HT-29 (cell line): ENCODE measurements at places on chromosomes 16 and 17.

DNA sequence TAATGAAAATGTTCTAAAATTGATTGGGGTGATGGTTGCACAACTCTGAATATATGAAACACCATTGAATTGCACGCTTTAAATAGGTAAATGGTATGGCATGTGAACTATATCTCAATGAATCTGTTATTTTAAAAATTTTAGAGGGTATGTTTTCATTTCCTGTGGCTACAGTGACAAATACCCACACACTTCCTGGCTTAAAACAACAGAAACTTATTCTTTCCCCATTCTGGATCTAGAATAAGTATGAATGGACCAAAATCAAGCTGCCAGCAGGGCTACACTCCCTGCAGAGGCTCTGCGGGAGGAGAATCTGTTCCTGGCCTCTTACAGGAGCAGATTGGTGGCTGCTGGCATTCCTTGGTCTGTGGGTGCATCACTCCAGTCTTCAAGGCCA is 11.3 kb upstream of the PECAM1 start:
- no peak for DNase-seq

DNA sequence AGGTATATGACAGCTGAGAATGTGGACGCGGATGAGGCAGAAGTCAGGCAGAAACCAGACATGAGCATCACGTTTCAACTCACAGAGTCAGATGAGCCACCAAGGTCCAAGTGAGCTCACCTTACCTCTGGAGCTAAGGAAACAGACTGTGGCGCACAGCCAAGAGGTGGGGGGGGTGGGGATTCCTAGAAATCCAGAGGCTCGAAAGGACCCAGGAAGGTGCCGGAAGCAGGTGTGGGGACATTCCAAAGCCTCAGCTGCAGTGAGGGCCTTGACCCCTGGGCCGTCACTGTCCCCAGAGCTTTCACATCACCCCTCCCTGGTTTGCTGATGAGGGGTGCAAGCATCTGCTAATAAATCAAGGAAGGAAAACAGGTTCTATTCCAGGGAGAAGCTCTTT is 29.3 kb upstream of the RCVRN start:
- DNase-seq = no peak

DNA sequence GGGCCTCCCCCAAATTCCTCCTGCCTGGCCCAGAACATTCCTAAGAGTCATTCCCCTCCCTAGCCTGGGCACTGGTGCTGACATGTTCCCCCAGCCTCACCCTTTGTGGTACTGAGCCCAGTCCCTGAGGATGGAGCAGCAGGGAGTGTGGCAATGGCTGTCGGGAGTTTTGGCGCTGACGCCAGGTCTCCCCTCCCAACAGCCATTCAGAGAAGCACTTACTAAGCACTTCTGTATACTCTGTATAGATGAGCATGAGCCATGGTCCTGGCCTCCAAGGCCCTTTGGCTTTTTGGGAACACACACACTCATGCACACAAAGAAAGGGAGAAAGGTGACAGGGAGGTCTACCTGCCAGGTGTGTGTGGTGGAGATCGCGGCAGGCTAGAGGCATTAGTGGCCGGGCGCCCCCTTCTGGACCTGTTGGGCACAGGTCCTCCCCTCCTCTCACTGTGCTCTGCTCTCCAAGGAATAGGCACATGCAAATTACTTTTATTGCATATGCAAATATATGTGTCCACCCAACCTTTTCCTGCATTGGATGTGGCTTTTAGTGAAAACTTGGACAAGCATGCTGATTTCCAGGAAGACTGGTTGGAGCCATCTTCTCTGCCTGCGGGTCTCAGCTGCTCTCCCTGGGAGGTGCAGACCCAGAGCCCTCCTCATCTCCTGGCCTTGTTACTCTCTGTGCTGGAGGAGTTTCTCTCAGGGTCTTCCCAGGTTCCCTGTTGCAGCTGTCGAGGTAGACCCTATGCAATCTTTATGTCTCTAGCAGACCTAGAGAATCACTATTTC is 17.4 kb upstream of the C17orf107 start:
- peak; percentile 74 for DNase-seq

DNA sequence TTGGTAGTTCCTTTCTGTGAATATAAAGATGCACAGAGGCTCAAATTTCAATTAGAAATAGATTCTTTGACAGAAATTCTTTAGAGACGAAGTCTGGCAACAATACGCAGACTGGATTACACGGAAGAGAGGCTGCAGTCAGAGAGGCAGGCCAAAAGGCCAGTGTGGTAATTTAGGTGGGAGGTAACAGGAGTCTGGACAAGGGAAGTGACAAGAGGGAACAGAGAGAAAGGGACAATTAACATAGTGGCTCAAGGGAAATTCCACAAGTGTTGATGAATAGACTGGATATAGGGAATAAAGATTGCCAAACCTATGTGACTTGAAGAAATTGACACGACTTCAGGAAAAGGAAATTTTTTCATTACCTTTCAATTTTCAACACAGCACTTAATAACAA is 54.6 kb downstream of the STX8 start:
- DNase-seq = no peak

GRCh38 chr16:83935005-83935857 is 17.8 kb upstream of the OSGIN1 start:
- no peak for DNase-seq

DNA sequence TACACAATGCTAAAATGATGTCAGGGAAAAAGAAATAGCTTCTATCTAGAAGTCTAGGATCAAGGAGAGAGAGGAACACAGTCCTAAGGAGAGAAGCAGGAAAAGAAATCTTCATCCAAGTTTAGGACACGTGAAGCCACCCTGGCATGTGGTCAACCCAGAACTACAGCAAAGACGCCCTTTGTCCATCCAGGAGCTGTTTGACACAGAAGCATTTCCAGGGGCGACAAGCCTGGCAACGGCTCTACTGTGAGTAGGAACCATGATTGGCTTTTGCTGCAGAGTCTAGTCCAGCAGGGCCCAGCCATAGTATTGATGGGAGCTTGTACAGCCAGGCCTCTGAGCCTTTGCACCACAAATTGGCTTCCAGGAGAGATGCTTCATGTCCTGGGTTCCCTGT is 185.4 kb upstream of the RPL38 start:
- DNase-seq = no peak

DNA sequence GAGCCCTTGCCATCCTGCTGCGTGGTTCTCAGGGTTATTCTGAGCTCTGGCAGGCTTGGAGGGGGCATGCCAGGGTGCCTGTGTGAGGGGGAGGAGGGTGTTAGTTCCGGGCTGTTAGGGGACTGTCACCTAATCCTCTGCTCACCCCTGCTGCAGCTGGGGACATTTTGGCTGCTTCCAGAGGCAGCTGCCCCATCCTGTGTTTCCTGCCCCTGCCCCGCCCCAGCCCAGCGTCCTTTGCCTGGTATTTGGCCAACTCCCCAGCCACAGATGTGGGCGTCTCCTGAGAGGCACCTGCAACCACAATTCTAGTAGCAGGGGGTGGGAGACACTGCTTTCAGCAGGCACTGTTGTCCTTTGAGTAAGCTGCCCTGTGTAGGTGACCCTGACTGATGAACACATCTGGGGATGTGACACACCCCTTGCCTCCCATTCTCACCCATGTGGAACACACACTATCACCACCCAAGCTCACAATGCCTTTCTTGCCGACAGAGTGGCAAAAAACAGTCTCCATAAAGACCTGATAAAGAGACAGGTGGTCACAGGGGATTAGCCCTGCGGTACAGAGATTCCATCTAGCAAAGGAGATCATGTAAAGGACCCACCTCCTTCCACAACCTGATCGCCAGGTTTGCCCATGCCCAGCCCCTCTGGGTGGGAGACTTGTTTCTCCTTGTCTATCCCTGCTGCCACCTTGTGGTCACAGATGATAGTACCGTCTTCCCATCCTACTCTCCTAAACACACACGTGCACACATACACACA is at the start of gene CHRNE:
Gene CHRNE, minus strand, starts transcription at position 48 of the 768 bp plus-strand sequence. Its CDS starts 35 bp downstream, at position 13.
- DNase-seq = peak; percentile 82

GRCh38 chr16:5649762-5650743 is 552.5 kb upstream of the EEF2KMT start:
- DNase-seq = no peak

DNA sequence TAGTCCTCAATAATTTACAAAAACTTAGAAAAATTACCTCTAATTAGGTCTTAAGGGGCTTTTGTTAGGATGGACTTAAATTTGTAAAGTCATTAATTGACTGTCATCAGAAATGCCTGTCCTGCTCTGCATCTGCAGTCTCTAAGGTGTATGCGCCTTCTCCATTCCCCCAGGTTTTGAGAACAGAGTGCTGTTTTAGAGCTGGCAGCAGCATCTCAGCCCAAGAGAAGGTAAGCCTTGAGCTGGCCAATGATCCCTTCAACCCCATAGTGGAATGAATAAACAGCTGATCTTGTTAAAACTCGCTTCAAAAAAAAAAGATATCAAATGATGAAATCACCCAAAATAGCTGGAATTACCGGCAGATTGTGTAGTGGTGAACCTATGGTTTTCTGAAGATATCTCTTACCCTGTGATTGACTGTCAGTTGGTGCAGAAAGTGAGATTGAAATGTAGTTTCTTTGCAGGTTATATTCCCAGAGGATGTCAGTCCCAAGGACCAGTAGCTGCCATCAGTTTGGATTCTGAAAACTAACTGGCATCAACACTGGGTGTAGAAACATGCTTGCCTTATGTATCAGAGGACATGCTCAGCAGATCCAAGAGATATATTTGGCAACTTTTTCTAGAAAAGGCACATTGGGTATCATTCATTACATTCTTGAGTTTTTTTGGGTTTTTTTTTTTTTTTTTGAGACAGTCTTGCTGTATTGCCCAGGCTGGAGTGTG is 25.7 kb downstream of the TRPV2 start:
- no peak for DNase-seq

- no peak for DNase-seq
Observed at GRCh38 chr16:19757026-19757425, 39.0 kb downstream of the IQCK start.

DNA sequence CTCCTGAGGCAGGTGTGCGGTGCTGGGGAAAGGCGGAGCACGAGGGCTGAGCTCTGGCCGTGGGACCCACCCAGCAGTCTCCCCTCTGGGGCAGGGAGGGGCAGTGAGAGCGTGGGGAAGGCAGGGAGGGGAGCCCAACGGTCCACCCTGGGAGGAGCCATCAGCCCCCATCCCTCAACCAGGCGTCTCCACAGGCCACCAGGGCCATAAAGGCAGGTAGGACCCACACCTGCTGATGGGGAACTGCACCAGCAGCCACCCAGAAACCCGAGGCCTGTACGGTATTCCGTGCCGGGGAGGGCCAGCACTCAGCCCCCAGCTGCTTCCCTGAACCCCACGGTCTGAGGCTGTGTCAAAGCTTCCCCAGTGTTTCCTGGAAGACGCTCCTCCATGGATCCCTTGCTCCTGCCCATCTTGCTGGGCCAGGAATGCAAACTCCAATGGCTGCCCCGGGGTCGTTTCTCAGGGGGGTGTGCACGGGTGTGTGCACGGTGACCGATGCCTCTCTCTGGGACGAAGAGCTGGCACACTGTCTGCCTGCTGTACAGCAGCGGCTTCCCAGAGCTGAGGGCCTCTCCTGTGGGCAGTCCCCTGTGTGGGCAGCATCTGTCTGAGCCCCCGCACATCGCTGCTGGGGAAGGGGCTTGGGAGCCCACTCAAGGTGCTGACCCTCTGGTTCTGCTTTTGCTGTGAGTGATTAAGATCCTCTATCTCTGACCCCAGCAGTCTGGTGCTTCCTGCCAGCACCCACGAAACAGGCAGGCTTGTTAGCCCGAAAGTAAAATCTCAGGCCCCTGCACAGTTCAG is 17.2 kb upstream of the METRNL start:
- DNase-seq = no peak

DNA sequence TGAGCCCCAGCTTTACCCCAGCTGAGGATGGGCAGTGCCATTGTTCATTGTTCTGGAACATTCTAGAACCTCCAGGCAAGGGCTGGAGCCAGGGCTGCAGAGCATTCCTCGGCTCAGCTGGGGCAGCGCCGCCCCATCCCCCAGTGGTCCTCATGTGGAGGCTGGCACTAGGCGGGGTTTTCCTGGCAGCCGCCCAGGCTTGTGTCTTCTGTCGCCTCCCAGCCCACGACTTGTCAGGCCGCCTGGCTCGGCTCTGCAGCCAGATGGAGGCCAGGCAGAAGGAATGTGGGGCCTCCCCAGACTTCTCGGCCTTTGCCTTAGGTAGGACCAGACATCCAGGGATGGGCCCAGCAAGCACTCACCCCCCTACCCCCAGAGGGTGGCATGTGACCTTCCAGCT is at the start of gene TMEM95:
Gene TMEM95, plus strand, starts transcription at position 104 of the 400 bp plus-strand sequence. Its CDS starts 49 bp downstream, at position 153.
- DNase-seq = peak; percentile 42

DNA sequence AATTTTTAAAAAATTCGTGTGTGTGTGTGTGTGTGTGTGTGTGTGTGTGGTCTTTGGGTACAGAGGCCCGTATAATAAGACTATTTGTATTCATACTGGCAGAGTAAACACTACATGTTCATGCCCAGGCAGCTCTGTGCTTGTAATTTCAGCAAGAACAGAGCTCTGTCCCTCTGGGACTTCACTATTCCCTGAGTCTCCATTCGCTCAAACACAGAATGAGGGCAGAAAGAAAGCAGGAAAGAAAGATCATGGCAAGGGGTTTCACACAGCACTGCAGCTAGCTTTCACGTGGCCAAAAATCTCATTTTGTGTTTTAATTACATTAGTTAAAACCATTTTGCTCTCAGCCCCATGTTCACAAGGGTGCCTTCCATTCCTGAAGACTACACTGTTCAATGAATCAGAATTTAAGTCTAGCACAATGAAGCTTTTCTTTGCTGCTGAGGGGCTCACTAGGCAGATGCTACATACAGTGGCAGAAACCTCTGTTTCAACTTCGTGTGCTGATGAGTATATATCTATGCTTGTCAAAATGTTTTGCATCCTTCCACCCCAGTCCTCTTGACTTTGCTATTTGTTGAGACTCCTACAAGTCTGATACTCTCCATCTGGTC is 198.4 kb upstream of the C17orf78 start:
- DNase-seq = no peak

DNA sequence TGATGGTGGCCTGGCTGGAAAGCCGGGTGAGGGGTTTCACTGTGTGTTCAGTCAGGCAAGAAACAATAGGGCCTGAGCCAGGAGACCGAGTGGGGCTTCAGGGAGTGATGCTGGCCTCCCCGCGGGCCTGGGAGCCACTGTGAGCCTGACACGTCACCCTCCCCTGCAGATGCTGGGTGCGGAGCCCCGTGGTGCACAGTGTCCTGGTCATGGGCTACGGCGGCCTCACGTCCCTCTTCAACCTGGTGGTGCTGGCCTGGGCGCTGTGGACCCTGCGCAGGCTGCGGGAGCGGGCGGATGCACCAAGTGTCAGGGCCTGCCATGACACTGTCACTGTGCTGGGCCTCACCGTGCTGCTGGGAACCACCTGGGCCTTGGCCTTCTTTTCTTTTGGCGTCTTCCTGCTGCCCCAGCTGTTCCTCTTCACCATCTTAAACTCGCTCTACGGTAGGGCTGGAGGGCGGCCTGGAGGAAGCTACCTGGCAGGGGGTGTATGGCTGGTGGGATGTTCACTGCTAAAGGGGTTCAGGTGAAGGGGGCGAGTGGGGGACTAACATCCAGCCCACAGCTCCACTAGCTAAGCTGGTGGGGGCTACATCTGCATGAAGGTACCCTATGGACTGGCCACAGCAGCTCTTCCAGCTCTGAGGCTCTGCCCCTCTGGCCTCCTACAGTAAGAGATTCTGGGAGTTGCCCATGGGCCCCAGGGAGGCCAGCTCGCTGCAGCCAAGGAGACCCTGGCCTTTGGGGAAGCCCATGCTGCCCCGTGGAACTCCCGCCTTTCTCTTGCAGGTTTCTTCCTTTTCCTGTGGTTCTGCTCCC is 32.4 kb downstream of the ADGRG5 start:
- DNase-seq = no peak
